Inflammatory macrophage (primary cell): ENCODE measurements at places on chromosomes 4 and X.

- peak; percentile 87 for DNase-seq
Measured at GRCh38 chrX:2934715-2935710, 5.9 kb upstream of the ARSD start.

DNA sequence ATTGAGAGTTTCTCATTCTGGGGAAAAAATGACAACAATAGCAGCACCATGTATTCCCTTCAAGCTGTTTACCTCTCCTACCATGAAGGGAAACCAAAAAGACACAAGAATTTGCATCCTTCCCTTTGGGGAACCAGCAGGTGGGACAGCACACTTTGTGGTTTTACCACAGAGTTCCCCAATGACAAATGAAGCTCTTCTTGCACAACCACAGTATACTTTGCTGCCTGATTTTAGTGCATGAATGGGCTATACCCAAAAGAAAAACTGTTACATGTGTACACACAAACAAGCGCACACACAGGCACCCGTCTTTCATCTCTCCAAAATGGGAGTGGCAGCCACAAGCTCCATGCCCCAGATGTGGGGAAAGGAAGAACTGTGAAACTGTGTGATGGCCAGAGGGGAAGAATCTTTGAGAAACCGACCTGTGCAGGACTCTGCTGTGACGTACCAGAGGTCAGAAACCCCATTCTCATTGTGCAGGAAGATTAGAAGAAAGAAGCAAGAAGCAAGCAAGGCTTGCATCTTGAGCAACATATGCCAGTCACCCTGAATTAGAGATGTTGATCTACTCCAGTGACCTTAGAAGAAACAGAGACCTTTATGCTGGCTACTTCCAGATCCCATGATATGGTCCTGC, 2.7 kb upstream of the MAML3 start:
- no peak for DNase-seq

DNA sequence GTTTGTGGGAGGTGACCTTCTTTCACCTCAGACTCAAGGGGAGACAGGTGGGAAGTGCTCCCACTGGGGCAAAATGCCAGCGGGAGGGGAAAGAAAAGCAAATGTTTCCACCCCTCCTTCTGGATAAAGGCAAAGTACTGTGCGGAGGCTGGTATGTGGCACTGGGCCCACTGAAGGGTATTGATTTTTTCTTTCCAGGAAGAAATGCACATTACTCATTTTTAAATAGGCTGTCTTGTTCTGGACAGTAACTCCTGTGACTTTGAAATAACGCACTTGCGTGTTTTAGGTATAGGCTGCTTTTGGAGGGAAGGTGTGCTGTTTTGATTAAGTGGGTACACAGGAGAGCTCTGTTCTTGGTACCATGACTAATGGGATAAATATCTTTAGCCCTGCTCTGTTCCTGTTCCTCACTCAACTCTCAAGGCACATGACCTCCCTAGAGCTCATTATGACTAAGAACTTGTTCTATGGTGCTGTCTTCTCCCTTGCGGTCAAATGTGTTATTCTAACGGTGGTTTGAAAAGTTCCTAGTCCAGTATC, 40.7 kb upstream of the MBTPS2 start:
- no peak for DNase-seq

- DNase-seq, result no peak
Measured at GRCh38 chr4:101067383-101067782, 279.9 kb downstream of the PPP3CA start.

- no peak for DNase-seq
Measured at GRCh38 chr4:139823746-139824145, 158.1 kb downstream of the MGST2 start.

- no peak for DNase-seq
Measured at GRCh38 chrX:20739038-20739745, 472.5 kb upstream of the RPS6KA3 start.

GRCh38 chr4:53552711-53553110, 38.6 kb downstream of the LNX1 start:
- DNase-seq, result no peak

DNA sequence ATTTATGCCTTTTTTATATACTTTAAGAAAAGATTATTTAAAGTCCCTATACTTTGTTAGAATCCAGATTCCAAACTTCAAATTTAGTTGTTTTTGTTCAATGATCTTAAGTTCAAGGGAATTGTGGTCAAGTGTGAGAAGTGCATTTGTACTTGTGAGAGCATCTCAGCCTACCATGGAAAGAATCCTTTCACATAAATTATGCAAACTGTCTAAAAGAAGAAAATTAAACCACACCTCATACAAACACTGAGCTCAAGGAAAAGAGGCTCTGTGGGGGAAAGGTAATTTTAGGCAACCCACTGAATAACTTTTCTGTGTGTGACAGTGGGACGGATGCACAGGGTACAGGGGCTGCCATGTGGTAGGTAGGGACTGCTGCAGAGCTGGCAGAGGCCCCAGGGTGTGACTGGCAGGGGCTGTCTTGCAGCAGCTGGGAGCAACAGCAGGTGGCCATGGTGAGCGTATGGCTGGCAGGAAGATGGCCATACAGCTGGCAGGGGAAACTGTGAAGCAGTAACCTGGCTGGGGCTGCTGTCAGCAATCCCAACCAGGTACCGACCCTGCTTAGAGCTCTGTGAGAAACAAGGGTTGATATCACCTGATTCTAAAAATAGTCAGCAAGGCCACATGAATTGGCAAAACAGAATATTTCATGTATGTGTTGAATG, 130.6 kb downstream of the UGT8 start:
- no peak for DNase-seq

DNA sequence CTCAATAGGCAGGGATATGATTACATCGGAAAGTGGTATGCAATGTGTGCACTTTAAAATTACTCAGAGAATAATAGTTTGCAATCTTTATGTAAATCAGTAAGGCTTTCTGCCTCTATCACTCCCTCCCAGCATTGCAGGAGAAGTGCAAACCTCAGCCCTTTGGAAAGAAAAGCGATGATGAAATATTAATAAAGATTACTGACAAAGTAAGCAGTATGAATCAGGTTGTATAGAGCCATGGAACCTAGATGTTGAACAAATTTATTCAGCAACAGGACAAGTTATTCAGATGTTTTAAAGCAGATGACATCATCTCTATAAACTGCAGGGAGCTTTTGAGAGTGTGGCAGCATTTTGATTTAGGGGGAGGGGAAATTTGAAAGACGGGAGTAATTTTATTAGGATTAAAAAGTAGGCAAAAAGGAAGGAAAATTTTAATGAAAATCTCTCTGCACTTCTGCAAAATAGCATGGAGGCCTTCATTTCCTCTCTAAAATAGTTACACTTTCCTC, 631.7 kb upstream of the GRIA3 start:
- no peak for DNase-seq

- no peak for DNase-seq
Measured at GRCh38 chr4:101464596-101464995, 117.3 kb upstream of the PPP3CA start.

DNA sequence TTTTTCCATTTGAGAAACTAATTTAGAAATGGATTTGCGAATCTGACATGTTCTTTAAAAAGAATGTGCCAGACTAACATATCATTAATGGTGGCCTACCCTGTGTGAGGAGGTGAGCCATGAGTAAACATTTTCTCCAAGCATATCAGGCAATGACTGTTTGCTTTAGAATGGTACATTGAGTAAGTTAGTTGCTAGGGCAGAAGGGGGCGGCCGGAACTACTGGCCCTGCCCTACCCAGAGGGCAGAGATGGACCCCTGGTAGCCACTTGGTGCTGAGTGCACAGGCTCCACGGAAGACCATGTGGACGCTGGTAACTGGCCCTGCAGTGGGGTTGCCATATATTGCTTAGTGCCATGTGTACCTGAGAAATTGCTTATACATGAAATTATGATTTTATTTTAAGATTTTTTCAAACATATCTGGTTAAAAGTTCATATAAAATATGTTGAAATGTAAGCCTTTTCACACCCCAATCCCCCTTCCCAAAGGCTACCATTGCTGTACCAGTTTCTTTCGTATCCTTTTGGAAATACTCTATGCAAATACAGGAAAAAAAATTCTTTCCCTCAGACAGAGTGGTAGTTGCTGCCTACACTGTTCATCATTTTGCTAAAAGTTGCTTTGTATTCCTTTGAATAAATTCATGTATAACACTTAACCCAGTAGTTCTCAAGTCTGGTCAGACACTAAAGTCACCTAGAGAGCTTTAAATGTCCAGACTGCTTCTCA, 8.8 kb downstream of the FNIP2 start:
- DNase-seq, result no peak

- no peak for DNase-seq
Measured at GRCh38 chrX:121949041-121949760, 901.8 kb downstream of the GLUD2 start.

GRCh38 chr4:87060957-87061356, 126.1 kb downstream of the AFF1 start:
- DNase-seq, result no peak

DNA sequence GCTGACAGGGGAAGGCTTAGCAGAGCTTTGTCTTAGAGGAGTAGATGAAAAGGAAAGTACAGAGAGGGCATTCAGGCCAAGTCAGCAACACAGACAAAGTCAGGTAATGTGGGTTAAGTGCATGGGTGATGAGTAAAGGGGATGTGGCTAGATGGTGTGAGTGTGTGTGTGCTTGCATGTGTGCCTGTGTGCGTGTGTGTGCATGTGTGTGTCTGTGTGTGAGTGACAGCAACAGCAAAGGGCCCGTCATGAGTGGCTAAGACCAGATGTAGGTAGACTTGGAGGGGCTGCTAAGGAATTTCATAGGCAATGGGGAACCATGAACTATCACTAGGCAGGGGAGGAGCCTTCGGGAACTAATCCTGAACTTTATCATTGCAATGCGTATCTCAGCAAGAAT, 2.2 kb upstream of the GPR78 start:
- DNase-seq, result no peak

- DNase-seq, result no peak
Measured at GRCh38 chrX:134241960-134242619, 5.1 kb downstream of the CCDC160 start.

- DNase-seq, result no peak
Measured at GRCh38 chr4:182147391-182147790, 95.8 kb upstream of the TENM3 start.

- no peak for DNase-seq
Measured at GRCh38 chr4:39947963-39948362, 29.7 kb downstream of the PDS5A start.

DNA sequence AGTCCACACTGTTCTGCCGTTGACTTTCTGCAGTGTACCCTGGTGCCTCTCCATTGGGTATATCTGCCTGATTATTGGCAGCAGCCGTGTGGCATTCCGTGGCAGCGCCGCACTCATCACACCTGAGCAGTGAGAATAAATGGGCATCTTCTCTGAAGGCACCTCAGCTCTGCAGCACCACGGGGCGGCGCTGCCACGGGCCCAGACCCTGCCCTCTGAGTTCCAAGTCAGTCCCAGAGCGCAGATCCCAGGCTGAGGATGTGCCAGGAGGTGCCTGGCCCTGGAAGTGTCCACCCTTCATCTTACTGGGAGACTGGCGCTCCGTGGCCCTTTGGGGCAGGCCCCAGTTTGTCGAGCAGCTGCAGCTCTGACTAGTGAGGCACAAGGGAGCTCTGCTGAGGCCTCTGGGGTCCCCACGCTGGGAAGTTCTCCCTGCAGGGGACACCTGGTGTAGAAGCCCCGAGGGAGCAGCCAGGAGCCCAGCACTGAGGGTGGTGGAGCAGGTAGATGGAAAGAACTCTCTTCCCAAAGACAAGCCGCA, 36.6 kb downstream of the TRMT44 start:
- DNase-seq, result no peak

DNA sequence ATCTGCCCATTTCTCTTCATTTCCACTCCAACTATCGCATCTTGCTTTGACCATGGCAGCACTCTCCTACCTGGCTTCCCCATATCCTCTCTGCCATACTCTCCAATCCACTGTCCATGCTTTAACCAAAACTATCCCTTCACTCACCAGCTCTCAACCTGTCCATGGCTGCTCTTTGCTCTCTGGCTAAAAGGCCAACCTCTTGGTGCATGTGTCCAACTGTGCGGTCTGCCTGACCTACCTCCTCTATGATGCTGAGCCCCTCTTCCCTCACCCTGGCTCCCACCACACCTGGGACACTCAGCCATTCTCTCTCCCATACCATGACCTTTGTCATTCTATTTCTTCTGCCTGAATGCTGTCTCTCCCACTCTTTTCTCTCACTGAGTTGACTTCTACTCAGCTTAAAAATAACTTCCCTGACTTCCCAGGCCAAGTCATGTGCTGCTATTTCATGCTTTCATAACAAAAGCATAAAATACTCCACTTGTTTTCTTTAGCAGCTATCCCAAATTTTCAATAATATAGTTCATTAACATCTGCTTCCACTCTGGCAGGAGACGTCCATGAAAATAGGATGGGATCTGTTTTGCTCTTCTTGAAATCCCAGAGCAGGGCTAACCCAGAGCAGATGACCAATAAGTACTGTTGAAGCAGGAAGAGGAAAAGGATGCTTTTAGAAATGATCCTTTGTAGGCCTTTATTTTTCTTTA, 29.8 kb upstream of the KLF3 start:
- no peak for DNase-seq

DNA sequence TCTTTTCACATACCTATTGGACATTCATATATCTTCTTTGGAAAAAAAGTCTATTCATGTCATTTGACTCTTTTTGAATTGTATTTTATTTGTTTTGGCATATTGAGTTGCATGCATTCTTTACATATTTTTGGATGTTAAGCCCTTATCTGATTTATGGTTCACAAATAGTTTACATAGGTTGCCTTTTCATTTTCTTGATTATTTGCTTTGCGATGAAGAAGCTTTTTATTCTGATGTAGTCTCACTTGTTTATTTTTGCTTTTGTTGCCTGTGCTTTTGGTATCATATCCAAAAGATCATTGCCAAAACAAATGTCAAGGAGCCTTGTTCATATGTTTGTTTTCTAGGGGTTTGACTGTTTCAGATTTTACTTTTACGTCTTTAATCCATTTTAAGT, 43.9 kb downstream of the SPOCK3 start:
- no peak for DNase-seq

DNA sequence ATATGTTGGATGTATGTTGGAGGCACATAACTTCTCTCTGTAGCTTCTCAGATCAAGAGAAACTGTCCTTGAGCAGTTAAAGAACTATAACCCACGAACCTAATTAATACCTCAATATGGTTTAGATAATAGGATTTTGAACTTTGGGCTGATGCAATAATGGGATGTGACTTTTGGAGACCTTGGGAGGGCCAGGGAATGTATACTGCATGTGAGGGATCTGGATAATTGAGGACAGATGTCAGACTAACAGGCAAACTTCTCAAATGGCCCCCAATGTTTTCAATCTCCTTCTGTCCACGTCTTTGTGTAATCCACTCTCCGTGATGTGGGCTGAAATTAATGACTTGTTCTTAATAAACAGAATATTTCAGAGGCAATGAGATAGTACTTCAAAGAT, 202.2 kb upstream of the FAT4 start:
- no peak for DNase-seq

GRCh38 chr4:133137571-133137970, 11.5 kb upstream of the PCDH10 start:
- DNase-seq, result no peak

GRCh38 chr4:183355405-183355804, 33.2 kb upstream of the CLDN24 start:
- no peak for DNase-seq

- DNase-seq, result no peak
Measured at GRCh38 chrX:133580625-133581024, 165.3 kb upstream of the GPC4 start.
